AG04449 (cell line): ENCODE measurements at places on chromosomes 6 and 20.

- no peak for DNase-seq
These were observed 72.8 kb upstream of the SHLD1 start for GRCh38 chr20:5677389-5677788.

- DNase-seq, result no peak
These were observed 22.5 kb downstream of the MOCS3 start for GRCh38 chr20:50980851-50981713.

GRCh38 chr20:63891061-63892002, 3.6 kb upstream of the DNAJC5 start:
- no peak for DNase-seq

- DNase-seq, result no peak
These were observed 407 bp upstream of the KIF6 start for GRCh38 chr6:39725632-39725997.

GRCh38 chr6:3009930-3010329, 10.2 kb downstream of the NQO2 start:
- DNase-seq, result no peak

DNA sequence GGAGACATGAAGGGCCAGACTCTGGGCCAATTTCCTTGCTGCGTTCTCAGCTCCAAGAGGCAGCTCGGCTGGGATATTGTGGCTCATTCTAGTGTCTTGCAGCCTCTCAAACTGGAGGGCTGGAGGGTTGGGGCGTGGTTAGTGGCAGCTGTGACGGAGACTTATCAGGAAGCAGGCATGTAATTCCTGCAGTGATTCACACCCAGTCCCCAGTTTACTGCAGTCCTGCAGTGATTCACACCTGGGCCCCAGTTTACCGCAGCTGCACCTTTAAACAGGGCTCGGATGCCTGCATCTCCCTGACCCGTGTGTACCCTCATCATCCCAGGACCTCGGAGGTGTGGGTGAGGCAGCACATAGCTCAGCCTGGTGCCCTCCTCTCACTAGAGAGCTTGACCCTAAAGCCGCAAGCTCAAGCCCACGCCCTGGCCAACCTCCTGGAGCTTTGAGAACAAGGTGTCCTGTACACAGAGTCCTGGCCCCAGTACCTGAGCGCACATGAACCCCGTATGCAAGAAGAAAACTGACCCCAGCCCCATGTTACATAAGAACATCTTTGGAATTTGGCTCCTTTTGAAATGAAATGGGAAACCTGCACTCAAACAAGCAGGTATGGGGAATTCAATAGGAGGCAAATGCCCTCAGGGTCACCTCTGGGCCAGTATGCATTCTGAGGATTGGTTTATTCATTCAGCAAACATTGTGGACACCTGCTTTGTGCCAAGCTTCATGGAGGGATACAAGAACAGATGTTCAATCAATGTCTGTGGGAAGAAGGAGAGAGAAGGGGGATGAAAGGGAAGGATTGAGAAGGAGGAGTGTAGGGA, 55.3 kb upstream of the FAM83D start:
- DNase-seq, result no peak

- no peak for DNase-seq
These were observed 16.1 kb upstream of the CTCFL start for GRCh38 chr20:57540890-57541580.

DNA sequence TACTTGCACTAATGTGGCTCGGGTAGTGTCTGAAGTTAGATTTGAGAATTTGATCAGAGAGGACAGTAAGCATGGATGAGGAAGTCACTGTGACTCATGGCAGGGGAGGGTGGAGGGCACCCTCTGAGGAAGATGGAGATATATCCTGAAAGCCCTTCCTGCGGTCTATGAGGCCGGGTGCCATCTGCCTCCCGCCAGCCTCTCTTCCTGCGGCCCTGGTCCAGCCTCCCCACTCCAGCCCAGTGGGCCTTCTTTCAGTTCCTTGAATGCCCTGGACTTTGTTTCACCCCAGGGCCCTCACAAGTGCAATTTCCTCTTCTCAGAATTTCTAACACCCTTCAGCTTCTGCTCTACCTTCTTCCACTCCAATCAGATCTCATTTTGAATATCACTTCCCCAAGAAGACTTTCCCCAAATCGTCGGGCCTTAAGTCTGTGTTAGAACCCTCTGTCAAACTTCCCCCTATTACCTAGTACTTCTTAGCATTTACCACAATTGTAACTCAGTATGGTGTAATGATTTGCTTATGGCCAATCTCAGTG, 20.2 kb upstream of the TNFAIP3 start:
- no peak for DNase-seq

GRCh38 chr6:109961611-109962041, 16.5 kb upstream of the GPR6 start:
- DNase-seq, result peak; percentile 5

DNA sequence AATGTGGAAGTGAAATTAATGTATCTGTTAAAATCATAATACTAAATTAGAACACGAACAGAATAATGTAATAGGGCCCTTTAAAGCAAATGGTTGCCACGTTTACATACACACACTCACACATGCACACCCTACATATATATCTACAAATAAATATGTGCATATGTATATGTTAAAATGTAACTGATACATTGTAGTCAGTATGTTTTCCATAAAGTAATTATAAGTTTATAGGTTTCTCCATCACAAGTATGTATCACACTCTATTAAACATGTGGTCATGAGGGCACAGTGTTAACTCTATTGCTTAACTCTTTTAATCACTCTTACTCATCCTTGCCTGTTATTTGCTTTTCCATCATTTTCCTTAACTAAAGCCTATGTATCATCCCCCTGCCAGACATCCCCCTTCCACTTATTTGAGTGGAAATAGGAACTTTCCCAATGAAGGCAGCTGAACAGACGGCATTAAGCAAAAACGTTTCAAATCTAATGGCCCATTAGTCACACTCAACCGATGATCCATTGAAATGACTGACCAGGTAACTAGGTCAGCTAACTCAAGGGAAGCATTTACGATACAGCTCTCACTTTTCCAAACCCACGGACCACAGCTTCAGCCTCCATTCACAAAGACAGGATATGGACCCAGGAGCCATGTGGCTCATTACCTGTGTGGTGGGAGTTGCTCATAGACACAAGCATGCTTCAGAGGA, 89.3 kb downstream of the HAO1 start:
- DNase-seq, result no peak

GRCh38 chr6:81847866-81848265, 95.4 kb upstream of the TENT5A start:
- no peak for DNase-seq

GRCh38 chr20:52150440-52151258, 40.9 kb downstream of the ZFP64 start:
- no peak for DNase-seq

GRCh38 chr6:134520181-134521115, 202.5 kb upstream of the SGK1 start:
- DNase-seq, result no peak

- DNase-seq, result no peak
These were observed 161.2 kb downstream of the GRM4 start for GRCh38 chr6:33984466-33985312.

DNA sequence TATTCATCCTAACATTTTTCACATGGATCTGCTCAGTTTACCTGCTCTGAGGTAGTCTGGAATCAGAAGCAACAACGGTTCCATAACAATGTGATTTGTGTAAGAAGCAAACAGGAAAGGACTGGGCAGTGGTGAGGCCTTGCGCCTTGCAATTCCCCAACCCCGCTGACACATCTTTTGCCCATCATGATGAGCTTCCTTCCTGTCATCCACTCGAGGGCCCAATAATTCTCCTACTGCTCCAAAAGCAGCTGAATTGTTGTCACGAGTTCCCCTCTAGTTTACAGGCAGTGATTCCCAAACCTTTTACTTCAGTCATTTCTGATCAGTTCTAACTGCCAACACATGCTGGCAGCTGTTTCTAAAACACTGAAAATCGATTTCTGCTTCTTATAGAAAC, 22.9 kb downstream of the STX7 start:
- no peak for DNase-seq

DNA sequence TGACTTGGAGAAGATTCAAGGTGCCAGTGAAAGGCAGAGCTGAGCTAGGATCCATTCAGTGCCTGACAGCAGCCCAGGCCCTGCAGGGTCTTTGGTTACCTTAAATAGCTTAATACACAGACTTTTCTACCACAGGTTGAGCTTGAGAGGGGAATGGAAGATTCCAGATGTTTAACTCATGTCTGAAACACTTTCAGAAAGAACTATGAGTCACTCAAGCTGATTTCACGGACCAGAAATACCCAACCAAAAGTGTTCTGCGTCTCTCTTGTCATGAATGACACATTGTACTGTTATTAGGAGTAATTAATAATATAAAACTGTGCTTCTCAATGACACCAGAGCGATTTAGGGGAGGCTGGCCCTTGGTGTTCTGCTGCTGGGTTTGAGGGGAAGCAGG, 6.4 kb upstream of the PMEPA1 start:
- no peak for DNase-seq

DNA sequence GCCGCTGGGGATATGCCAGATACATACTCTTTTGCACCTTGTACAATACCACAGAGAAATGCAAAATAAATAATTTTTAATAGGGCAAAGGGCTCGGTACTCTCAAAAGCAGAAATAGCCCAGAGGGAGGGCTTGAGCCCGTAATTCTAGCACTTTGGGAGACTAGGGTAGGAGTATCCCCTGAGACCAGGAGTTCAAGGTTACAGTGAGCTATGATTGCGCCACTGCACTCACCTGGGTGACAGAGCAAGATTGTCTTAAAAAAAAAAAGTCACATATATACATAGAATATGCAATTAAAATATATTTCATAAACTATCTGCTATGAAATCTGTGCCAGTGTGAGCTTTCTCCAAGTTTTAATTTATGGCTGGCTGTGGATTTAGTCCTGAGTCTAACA, 818 bp upstream of the TRMT11 start:
- no peak for DNase-seq

DNA sequence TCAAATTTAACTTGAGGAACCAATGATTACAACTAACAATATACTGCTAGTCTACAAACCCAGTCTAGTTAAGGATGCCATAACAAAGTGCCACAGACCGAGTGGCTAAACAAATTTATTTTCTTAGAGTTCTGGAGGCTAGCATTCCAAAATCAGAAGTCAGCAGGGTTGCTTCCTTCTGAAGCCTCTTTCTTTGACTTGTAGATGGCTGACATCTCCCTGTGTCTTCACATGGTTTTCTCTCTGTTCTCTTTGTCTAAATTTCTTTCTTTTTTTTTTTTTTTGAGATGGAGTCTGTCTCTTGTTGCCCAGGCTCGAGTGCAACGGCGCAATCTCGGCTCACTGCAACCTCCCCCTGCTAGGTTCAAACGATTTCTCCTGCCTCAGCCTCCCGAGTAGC, 56.1 kb downstream of the NCOA3 start:
- DNase-seq, result no peak

DNA sequence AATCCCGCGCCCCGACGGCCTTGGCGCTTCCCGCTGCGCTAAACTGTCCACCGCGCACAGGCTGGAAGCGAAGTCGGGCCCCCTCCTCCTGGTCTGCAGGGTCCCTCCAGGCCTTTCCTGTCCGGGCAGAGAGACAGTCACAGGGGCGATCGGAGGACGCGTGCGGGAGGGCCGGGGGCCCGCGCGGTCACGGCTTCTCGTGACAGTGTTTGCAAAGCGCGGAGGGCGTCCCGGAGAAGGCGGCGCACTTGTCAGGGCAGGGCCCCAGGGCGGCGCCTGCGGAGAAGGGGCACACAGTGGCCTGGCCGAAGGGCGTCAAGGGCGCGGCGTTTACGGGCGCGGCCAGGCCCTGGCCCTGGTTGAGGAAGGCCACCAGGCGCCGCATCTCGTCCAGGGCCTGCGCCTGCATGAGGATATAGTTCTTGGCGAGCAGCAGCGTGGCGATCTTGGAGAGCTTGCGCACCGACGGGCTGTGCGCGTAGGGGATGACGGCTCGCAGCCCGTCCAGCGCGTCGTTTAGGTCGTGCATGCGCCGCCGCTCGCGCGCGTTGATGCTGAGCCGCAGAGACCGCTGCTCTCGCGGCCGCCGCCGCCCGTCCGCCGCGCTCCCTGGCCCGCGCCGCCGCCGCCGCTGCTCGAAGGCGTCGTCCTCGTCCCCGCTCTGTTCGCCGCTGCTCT, 763 bp downstream of the BHLHE23 start:
- DNase-seq, result no peak
